ENCODE measurements at places on chromosomes 6 and 20.

DNA sequence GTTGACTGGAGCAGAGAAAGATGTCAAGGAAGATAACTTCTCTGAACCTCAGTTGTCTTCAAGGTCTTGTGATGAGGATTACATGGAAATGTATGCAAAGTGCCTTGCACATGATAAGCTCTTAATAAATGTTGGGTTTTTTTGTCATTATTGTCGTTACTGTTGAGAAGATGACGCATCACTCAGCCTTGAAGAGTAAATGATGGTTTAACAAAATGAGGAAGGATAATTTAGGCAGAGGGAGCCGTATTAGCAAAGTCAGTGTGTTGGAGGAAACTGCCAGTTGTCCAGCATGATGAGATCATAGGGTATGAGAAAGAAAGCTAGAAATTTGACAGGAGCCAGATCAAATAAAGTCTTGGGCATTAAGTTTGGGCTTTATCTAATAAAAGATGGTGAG is 8.8 kb upstream of the SUPT3H start:
- DNase-seq, result no peak

DNA sequence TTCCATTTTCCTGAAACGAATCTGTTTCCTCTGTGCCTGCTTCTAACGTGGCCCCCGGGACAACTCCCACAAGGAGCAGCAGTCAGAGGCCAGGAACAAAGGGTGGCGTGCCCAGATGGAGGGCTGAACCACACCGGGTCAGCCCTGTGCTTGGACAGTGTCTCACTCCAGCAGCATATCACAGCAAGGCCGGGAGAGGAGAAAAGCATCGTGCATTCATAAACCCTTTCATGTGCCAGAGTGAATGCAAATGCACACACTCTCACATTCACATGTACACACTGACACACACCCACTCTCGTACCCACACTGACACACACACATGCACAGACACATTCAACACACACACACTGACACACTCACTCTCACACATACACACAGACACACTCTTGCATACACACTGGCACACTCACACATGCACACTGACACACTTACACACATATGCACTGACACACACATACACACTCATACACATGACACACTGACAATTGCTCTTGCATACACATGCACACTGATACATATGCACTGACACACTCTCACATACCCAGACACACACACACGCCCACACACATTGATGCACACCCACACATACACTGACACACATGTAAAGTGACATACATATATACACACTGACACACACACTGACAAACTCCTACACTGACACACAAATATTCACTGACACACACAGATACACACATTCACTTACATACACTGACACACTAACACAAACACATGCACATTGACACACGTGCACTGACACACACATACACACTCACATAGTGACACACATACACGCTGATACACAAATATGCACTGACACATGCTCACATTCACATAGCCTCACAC is 237.0 kb downstream of the LRFN2 start:
- DNase-seq, result no peak

DNA sequence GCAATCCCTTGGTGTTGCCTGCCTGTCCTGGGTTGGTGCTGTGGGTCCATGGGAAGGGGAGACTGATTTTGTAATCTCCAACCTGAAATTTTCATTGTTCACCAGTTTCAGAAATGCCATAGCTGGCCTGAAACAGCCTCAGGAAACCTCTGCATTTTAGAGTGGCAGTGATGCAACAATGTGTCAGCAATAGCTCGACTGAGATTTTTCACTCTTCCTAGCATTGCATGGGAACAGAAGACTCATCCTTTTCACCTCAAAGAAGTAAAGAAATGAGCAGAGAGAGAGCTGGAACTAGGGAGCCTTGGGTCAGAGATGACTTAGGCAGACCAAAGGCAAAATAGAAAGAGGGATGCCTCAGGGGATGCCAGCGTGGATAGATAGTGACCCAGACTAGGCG is 23.7 kb upstream of the TMEM14A start:
- DNase-seq, result no peak

DNA sequence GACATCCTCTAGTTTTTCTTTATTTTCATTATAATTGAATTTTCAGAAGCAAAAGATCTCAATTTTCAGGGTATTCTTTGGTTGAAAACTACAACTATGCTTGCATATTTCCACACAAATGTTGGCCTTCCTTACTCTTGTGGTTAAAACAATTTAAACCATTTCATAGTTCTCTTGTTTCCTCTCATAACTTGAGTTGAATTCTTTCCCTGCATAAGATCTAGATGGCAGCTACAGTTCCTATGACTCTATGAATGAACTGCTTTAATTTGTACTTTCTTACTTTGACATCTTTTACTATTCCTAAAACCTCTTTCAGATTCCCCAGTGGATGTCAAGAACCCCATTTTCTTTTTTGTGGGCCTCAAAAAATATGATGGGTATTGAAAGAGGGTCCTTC is 564.5 kb downstream of the NKAIN2 start:
- no peak for DNase-seq

- DNase-seq, result no peak
Observed at GRCh38 chr20:32731882-32732266, 11.4 kb downstream of the COMMD7 start.

DNA sequence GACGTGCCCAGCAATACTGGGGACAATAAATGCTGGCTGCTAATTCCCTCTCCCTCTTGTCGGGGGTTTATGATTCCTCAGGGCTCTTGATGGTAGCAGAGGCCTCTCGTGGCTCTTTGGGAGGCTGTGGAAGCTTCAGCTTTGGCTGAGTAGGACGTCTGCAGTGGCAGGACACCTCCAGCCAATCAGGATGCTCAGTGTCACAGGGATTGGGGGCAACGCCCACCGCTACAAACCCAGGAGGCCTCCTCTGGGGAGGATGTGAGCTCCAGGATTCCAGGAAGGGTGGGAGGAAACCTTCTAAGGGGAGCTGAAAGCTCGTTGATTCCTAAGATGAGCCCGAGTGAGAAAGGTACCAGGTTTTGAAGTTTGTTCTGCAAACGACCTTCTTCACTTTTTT is 19.4 kb downstream of the RSPO4 start:
- DNase-seq, result no peak

DNA sequence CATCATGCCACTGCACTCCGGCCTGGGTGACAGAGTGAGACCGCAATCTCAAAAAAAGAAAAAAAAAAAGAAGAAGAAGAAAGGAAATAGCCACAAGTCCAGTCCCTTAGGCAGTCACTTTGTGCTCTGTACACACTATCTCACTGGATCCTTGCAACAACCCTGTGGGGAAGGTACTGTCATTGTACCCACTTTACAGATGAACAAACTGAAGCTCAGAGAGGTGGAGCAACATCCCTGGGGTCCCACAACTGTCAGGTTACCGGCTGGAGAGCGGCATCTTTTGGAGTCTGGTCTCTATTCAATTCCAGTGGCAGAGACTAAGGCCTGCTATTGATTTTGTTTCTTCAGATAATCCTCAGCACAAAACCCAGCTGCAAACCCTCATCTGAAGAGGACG is 12.2 kb downstream of the BPIFA2 start:
- no peak for DNase-seq

DNA sequence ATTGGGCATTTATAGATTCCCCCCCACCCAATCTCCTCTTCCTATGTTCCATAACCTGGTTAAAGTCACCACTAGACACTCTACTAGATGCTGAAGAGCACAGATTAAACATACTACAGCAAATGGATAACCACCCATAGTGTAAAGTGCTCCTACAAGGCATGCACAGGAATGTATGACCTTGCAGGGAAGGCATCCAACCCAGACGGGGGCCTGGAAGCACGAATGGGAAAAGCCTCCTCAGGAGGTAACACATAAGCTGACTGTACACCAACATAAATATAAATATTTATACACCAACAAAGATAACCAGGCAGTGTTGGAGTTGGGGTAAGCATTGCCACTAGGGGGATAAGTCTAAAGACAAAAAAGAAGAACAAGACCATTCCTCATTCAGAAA is 691.7 kb downstream of the GRIK2 start:
- no peak for DNase-seq

DNA sequence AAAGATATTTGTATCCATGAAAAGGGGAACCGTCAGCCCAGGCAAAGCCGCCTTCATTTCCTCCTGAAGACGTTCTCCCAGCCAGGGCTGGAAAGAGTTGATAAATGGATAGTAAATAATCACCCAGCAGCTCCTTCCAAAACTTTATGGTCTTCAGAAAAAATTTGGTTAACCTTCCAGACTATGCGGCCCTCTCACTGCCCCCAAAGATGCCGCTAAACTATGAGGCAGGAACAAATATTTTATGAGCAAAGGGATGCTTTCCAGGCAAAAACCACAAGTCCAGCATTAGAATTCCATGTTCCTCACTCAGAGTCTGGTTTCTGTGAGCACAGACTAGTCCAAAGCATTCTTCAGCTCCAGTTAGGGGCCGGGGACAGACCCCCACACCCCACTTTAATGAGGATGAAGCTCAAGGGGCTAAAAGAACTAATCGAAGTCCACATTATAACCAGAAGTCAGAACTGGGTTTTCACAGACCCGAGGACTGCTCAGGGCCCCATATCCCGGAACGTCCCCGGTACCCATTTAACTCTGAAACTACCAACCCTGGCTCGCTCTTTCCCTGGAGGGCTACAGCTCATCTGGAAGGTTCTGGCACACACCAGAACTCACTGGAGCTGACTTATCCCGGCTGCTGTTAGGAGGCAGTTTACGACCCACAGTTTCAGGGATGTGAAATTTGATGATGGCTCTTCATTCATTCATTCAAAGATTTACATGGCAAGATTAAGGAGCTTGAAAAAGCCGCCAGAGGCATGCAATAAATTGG is 29.4 kb downstream of the BMP7 start:
- no peak for DNase-seq

GRCh38 chr6:42294759-42295158 is 77.1 kb upstream of the MRPS10 start:
- no peak for DNase-seq

DNA sequence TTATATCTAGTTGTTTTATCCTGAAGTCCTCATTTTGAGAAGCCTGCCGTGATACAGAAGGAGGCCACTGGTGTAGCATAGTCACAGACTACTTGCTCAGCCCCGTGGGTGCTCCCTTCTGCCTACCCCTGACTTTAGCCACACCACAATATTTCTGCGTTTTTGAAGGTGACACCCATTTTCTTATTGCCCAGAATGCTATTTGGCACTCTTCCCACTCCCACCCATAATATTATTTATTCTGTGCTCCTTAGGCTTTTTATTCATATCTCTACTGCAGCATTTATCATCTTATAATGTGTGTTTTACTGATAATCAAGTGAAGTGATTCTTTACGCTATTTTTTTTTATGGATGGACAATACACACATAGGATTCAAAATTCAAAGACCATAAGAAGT is 107.3 kb downstream of the OR2B2 start:
- no peak for DNase-seq

GRCh38 chr20:61753987-61754956 is 311.4 kb downstream of the TAF4 start:
- DNase-seq, result no peak

GRCh38 chr6:33414592-33415271 is 3.2 kb downstream of the CUTA start:
- no peak for DNase-seq

GRCh38 chr20:19456595-19457395 is 244.4 kb downstream of the SLC24A3 start:
- DNase-seq, result no peak

- DNase-seq, result no peak
Observed at GRCh38 chr6:155084431-155085123, 89.5 kb downstream of the TIAM2 start.

DNA sequence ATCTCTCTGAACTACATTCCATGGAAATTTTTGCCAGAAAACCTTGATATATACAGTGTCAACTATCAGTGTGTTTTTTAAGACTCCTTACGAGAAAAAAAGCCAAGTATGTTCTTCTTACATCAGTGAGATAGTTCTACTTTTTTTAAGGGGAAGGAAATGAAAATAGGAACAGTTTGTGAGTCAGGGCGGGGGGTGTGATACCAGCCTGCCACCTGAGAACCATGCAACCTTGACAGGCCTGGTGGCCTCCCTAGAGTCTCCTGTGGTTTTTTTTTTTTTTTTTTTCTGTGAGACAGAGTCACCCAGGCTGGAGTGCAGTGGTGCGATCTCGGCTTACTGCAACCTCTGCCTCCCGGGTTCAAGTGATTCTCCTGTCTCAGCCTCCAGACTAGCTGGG is 96.3 kb upstream of the GCM1 start:
- no peak for DNase-seq

DNA sequence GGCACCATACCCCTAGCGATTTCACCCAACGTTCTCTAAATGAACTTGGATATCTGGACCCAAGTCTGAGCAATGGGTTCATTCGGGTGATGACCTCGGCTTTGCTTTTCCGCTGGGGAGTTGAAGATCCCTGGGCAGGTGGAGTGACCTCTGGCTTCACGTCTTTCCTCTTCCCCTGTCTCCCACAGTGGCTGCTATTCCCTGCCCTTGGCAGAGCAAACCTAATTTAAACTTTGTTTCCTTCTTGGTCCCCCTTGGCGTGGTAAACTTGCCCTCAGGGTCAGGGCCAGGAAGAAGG is 7.8 kb upstream of the TFAP2A start:
- DNase-seq, result no peak

DNA sequence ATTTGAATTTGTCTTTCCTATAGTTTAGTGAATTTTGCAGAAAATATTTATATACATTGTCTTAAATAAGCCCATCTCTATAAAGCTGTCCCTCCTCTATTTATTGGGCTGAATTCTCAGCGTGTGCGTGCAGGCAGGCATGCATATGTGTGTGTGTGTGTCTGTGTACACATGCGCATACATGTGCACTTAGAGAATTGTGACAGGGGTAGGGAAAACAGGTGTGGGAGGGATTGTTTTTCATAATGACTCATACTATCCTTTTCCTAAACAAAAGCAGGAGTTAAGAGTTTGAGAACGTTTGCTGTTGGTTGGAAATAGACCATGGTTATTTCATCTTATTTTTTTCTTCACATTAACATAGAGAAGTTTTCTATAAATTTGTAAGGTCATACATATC is 43.4 kb upstream of the FABP7 start:
- no peak for DNase-seq

DNA sequence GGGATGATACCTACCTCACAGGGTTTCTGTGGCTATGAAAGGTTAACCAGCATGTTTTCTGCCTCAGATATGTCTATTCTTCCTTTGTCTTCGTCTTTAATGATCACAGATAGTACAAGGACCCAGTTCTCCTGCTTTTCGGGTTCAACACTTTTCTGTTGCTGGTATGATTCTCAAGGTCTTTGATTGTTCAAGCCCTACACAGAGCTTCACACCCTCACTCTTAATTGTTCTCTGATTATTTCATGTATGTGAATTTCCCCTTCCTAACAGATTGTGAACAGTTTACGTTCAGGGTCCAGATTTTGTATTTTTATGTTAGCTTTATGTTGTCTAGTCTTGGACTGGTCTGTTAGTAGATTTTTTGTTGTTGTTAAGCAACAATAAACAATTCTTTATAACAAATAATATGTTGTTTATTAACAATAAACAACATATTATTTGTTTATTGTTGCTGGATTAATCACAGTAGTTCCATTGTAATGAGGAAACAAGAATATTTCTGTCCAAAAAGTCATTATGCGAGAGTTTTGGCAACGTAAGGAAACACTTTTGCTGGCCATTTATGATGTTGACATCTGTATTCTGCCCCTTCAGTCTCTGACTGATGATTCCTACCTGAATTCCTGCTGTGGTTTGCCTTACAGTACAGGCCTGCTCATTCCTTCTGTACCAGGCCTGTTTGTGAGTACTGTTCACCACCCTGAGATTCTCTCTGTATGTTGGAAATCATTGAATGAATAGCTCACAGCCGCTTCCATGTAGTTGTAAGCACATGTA is 27.2 kb upstream of the TULP4 start:
- DNase-seq, result no peak

GRCh38 chr6:159065759-159066329 is 21.1 kb upstream of the TAGAP start:
- no peak for DNase-seq

GRCh38 chr6:46246727-46247126 is 75.9 kb upstream of the ENPP5 start:
- DNase-seq, result no peak

Measured in activated gamma-delta T cell treated with anti-CD3 and anti-CD28 coated beads, Interleukin-2, amount 50 U/mL, for 16 hours (primary cell).